NCI-H2081 treated with DMSO at 0.1 percent for 48 hours (cell line): ENCODE measurements at places on chromosomes 4 and X.
A peak's percentile ranks its signal among the peaks of the same experiment; 100 is the strongest.

GRCh38 chr4:161990721-161991120 lies 173.1 kb downstream of the FSTL5 start:
- no peak for DNase-seq

DNA sequence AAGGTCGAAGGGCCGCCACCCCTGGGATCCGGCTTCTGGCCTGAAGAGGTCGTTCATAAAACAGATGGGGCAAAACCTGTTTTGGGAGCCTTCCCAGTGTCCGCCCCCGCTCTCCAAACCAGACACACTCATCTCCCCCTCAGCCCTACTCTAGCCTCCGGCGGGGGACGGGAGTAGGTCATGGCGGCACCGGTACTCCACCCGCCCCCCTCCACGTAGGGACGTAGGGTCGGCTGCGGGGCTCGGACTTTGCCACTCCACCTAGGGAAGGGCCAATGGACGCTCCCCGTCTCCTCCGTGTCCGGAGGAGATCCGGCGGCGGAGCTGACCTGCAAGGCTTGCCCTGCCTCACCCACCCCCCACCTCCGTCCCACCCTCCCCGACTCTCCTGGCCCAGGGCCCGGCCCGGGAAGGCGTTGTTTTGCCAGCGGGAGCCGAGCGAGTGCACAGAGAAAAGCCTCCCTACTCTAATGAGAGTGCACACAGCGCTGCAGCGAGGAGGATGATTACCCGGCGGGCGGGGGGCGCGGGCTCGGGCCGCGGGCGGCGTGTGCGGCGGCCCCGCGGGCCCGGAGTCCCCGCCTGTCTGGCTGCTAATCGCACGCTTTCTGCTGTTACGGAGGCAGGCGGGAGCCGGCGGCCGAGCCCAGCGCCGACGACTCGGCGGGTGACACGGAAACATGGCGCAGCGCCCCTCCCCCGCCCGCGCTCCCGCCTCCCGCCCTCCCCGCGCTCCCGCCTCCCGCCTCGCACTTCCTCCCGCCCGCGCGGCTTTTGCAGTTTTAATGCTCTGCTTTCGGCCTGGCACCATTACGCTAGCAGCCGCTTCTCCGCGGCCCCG lies 8.3 kb upstream of the BCOR start:
- peak; percentile 22 for DNase-seq

DNA sequence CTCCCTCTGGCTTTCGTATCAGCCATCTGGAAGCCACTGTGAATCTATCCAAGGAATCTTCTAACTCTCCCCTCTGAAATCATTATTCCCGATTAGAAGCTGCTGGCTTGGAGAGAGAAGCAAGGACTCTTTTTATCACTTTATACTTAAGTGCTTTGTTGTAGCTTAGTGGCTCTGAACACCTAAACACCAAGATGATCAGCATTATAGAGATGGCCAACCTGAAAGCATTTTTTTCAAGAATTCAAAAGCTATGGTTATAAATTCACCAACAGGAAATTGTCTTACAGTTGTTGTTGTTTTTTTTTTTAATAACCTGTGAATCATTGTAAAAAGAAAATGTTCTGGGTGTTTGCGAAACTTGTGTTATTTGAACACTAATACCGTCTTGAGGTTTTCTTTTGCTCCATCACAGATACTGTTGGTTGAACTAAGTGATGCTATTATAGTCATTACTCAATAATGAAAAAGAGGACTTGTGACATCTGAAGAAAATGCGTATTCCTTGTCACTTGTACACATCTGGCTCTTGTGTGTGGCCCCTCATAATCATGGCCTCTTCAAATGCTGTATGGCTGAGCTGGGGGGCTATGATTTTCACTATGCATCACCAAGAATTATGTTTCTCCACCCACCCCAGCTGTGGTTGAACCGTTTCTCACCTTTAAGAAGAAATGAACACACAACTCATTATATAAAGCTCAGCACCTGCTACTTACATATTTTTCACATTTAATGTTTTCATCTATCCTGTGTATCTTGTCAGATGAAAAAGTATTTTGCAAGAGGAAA lies 11.8 kb upstream of the SMIM43 start:
- DNase-seq, result no peak

- DNase-seq, result no peak
Observed at GRCh38 chrX:11272290-11272689, 20.9 kb upstream of the AMELX start.

GRCh38 chr4:183185018-183185417 lies 86.0 kb downstream of the WWC2 start:
- no peak for DNase-seq

GRCh38 chrX:12890467-12890866 lies 16.0 kb upstream of the TLR8 start:
- no peak for DNase-seq

- DNase-seq, result no peak
Observed at GRCh38 chr4:77236806-77237205, 79.8 kb downstream of the CCNG2 start.

- DNase-seq, result no peak
Observed at GRCh38 chrX:65933085-65933589, 106.7 kb downstream of the VSIG4 start.

- DNase-seq, result no peak
Observed at GRCh38 chr4:16055873-16056272, 27.9 kb downstream of the PROM1 start.

DNA sequence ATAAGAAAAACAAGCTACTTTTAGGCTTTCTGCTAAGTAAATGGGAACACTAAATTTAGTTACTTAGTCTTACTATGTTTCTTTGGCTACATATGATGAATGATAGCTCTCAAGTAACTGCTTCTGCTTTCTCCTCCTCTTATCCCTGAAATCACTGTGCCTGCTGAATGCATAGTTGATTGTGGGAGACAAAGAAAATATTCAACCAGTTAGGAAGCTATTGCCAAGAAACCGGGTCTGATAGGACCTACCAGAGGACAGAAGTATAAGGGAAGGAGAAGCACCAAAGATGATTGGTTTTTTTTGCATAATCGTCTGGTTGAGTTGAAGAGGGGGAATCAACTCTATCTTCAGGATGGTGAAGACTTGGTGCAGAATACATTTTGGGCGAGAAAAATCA lies 28.0 kb upstream of the NDUFC1 start:
- DNase-seq, result no peak

- no peak for DNase-seq
Observed at GRCh38 chrX:129525162-129525561, 1.9 kb upstream of the SMARCA1 start.

GRCh38 chrX:40100141-40100536 lies 2.4 kb upstream of the BCOR start:
- no peak for DNase-seq

DNA sequence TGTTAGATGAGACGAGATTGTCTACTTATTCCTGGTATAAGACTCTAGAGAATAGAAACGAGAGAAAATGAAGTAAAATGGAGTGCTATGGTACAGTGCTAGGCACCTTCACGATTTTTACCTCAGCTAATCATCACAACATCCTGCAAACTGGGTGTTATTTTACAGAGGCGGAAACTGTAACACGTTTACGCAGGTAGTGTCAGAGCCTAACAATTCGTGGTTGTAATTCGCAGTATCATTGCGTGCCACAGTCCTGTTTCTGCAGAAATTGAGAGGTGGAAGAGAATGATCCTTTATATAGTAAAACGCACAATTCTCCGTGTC lies 383 bp upstream of the TBC1D19 start:
- DNase-seq, result peak; percentile 87

DNA sequence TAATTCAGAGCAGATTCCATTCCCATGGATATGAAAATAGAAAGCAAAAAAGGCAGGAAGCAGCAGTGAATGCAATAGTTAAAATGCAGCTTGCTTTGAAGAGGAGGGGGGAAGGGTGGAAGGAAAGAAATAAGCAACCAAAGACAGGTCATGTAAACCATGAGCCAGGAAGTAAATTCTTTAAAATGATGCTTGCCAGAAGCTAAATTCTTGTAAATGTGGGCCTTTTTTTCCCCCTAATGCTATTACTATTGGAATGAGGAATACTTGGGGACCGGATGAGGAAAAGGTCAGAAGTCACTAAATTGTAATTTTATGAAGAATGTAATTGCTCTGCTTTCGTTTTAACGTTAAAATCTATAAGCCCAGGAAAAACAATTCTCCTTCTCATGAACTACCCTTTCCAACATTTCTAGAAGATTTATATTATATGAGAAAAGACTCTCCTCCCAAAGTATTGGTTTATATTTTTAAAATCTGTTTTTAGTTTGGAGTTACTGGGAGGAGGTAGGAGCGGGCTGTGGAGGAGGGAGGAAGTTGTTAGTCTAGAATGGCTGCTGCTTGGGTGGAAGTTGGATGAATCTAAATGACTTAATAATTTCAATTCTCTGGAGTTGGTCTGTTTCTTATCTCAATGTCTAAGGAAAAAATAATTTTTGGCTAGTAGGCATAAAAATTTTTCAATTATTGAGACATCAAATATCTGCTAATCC lies 77.6 kb upstream of the PCDH18 start:
- no peak for DNase-seq

- DNase-seq, result no peak
Observed at GRCh38 chr4:154476232-154476631, 15.4 kb downstream of the DCHS2 start.

GRCh38 chr4:82381235-82381634 lies 7.4 kb upstream of the HNRNPD start:
- DNase-seq, result no peak

DNA sequence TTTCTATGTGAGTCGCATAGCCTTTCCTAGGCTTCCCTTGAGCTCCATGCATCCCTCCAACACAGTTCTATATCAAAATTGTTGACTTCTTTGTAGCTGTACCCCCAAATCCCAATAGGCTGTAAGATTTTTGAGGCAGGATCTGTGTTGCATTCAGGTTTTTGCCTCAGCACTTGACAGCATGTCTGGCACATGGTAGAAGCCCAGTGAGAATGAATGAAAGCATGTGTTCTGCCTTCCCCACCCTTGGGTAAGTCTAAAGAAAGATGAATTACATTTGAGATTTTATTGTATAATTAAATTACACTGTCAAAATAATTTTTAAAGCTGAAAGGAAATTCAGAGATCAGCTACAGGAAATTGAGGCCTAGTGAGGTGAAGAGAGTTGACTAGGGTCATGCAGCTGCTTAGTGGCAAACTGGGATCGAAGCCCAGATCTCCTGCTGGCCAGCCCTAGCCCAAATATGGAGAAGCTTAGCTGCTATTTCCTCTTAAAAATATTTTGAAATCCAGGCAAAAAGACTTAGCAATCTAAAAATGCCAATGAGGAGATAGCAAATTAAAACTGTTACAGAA lies 122.5 kb downstream of the SPATA18 start:
- DNase-seq, result no peak

DNA sequence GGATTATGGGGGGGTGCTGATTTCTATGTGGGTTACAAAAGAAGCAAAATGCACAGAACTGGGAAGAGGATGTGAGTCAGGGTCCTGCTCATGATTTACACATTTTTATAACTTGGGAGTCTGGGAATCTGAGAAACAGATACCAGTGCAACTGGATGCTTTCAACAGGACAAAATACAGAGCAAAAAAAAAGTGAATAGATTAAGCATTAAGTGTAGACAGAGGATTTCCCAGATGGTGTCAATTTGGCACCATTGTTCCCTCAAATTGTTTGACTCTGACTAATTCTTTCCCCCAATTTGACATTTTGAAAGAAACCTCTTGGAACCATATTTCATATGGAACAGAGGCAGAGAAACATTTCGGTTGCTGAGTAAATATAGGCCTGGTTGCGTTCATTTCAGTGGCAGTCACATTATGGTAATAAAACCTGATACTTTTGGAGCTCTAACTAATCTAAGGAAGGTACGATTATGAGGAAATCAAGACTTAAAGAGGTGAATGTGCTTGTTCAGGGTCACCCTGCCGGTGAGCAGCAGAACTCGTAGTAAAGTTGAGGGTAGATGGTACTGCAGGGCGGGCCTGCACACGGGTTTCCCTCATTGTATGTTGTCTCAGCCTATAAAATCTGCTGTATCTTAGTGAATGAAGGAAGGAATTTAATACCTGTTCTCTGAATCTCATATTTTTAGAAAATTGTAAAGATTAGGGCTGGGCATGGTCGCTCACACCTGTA lies 18.7 kb upstream of the CDKL5 start:
- DNase-seq, result no peak

DNA sequence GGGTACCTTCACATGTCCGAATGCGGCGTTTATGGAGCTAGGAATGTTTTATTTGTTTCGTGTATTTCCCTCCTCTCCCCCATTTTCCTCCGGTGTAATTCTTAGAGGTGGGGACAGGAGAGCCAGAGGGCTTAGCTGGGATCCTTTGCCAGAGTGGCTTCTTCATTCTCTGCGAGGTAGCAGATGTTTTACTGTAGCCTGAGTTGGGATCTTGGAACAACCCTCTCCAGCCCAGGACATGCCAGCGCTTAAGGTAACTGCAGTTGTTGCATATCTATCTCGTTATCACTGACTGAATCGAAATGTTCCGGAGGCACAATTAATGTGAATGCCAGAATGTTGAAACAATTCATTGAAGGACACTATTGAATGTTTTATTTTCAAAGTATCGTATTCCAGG lies 59.0 kb upstream of the DYNLT3 start:
- DNase-seq, result no peak

DNA sequence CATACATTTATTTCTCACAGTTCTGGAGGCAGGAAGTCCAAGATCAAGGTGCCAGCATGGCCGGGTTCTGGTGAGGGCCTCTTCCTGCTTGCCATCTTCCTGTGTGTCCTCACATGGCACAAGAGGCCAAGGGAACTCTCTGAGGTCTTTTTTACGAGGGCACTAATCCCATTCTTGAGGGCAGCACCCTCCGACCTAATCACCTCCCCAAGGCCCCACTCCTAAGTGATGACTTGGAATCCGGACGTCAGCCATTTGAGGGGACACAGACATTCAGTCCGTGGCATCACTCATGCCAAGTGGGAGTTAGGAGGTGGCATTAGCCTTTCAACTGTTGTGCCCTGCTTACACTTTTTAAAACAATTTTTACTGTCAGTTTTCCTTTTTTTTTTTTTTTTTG lies 27.3 kb downstream of the MAN2B2 start:
- no peak for DNase-seq

GRCh38 chrX:82756272-82756671 lies 751.8 kb upstream of the POU3F4 start:
- DNase-seq, result no peak

DNA sequence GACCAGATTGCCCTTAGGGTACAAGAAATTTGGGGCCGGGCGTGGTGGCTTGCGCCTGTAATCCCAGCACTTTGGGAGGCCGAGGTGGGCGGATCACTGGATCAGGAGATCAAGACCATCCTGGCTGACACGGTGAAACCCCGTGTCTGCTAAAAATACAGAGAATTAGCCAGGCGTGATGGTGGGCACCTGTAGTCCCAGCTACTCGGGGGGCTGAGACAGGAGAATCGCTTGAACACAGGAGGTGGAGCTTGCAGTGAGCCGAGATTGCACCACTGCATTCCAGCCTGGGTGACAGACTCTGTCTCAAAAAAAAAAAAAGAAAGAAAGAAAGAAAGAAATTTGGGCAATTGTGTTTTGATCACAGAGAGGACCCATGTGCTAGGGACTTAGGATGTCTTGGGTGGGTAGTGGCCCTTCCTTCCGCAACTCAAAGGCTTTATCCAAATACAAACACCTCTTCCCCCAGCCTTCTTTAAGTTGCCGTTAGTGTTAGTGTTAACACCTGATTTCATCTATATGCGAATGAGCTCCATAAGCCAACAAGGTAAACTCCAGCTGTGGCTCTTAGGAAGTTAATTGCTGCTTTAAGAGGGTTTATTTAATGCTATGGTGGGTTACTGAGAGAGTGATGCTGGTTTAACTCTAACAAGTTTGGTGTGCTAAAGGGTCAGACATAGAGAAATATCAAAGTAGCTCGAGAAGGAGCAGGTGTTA lies 8.6 kb upstream of the CCDC110 start:
- DNase-seq, result no peak

- no peak for DNase-seq
Observed at GRCh38 chr4:56388306-56388705, 1.0 kb upstream of the AASDH start.
